Activated CD4-positive, alpha-beta T cell treated with anti-CD3 and anti-CD28 coated beads, Interleukin-2, Interleukin-6, amounts not matched to agents 100 ng/mL and 50 ng/mL, durations not matched to agents 16 hours and 8 hours (primary cell): ENCODE measurements at places on chromosomes 3 and 15.

DNA sequence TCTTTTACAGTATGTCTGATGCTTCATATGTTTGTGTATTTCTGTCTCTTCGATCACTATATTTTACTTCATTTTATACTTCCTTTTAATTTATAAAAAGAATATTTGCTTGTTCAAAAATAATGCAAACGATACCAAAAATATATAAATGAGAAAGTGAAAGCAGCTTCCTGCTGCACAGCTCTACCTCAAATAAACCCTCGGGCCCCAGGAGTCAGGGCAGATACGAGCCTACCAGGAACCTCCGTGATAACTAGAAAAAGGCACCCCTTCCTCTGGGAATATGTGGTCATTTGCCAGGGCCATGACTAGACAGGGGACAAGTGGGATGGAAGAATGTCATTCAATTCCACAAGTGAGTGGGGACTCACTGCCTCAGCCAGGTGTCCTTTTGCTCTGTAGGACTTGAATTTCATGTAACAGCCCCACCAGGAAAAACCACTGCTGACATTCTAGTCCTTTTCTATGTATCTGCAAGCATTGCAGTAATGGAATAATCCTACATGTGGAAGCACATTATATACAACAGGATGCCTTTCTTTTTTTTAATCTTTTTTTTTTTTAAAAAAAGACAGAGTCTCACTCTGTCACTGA is 133.3 kb downstream of the SUCLG2 start:
- DNase-seq = no peak

DNA sequence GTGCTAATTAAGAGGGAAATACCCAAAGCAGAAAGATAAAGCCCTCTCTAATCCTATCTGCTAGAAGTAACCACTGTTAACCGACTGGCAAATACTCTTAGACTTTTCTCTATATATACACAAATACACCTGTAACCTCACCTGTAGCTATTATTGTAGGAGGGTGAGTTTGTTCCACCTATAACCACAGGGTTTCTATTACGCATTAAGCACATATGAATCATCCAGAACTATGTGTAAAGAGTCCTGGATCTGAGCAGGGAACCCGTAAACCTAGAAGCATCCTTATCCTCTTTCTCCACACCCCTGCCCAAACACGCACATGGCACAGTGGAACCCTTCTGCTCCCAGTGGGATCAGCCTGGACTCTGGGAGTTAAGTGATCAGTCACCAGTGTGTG is 172.8 kb upstream of the C2CD4B start:
- DNase-seq = no peak

- no peak for DNase-seq
Observed at GRCh38 chr3:101011136-101011535, 17.9 kb upstream of the ABI3BP start.

DNA sequence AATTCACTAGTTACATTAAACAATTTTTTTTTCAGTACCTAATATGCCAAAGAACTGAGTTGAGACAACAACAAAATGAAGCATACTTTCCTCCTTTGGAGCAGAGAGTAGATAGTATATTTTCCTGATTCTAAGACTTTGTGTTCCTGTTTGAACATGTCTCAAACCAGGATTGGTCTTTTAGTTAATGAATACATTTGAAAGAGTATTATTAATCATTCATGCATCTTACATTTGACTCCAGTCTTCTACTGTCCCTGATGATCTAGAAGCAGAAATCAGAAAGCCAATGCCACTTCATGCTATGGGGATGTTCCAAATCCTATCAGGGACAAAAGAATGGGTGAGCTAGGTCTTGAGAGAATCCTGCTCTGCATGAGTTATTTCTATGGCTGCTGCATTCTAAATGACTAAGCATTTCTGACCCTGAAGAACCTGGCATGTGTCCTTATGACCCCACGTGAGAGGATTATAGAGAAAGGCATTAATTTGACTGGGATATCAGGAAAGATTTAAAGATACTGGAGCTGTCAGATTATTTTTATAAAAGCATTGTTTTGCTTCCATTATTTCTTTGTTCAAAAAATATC is 32.9 kb upstream of the MBNL1 start:
- no peak for DNase-seq

DNA sequence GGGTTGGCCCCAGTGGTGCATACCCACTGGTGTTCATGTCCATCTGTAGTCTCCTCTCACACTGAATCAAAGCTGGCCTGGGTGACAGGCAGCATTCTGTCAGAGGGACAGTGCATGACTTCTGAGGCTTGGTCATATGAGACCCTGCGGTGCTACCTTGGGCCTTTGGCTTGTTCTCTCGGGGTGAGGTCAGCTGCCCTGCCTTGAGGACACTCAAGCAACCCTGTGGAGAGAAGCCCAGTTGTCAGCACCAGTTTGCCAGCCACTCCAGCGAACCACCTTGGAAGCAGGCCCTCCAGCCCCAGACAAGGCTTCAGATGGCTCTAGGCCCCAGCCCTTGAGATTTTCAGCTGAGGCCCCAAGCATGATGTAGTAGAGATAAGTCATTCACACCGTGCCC is 16.9 kb upstream of the RAB7A start:
- DNase-seq = no peak

DNA sequence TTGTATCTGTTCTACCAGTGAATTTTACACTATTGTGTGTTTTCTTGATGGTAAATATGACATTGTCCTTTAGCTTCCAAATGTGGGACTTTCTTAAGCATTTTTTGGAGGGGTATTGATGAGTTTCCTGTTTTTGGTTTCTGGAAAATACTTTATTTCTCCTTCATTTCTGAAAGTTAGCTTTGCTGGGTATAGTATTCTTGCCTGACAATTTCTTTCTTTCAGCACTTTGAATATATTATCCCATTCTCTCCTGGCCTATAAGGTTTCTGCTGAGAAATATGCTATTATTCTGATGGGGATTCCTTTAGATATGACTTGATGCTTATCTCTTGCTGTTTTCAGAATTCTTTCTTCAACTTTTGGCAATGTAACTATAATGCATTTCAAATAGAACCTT is 15.4 kb upstream of the ATP2C1 start:
- no peak for DNase-seq

- DNase-seq = no peak
Observed at GRCh38 chr3:170947018-170947769, 38.8 kb upstream of the EIF5A2 start.

GRCh38 chr3:194773771-194774455 is 88.2 kb downstream of the FAM43A start:
- DNase-seq = no peak

GRCh38 chr3:122727766-122728165 is 47.1 kb downstream of the PARP14 start:
- DNase-seq = no peak

DNA sequence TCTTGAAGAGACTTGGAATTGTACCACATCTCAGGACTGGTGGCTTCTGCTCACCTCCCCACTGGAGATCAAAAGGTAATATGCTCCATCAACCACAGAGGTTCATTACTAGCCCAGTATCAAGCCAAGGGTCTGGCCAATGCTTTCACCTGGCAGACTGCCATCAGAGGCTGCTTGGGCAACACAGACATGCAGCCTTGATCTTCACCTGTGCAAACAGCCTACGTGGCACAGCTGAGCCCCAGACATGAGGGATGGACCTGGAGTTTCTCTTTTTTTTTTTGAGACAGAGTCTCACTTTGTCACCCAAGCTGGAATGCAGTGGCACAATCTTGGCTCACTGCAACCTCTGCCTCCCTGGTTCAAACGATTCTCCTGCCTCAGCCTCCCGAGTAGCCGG is 105.6 kb upstream of the HES1 start:
- DNase-seq = no peak

DNA sequence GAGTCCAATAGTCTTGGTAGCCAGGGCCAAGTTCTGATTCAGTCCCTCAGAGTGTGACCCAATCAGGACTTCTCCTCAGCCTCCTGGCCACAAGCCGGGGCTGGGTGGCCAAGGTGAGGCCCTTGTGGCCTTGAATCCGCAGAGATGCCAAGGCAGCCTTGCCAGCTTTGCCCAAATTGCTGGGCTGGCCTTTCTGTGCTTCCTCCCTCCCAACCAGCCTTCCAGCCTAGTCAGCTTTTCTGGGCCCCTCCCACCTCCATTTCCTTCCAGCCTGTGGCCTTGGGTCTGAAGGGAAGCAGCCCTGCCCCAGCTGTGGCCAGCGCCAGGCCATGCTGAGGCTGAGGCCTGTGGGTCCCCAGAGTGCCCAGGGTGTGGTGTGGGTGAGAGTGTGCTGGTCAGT is 34.3 kb upstream of the ANKDD1A start:
- peak; percentile 33 for DNase-seq

DNA sequence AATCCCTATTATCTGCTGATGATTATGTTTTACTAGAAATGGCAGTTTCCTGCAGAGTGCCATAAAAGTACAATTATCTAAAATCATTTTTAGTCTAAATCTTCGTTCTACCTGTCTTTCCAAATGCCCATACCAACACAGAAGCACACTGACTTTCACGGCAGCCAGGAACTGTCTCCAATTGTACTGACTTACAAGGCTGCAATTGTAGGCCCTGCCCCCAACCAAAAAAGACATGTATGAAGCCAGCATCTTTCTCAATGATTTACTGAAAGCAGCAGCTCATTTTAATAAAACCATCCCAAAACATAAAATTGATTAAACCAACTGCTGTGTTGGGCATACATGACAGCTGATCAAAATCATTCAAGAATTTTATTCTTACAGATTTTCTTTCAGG is 119.0 kb downstream of the TBC1D5 start:
- no peak for DNase-seq

DNA sequence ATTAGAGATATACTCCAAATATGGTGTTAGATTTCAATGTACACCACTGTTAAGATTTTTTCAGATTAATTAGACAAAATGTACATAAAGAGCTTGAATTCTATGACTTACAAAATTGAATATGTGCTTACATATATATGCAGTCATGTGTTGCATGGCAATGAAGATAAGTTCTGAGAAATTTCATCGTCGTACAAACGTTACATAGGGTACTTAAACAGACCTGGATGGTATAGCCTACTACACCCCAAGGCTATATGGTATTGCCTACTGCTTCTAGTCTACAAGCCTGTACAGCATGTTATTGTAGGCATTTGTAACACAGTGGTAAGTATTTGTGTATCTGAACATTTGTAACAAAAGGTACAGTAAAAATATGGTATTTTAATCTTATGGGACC is 9.3 kb downstream of the IL16 start:
- no peak for DNase-seq

DNA sequence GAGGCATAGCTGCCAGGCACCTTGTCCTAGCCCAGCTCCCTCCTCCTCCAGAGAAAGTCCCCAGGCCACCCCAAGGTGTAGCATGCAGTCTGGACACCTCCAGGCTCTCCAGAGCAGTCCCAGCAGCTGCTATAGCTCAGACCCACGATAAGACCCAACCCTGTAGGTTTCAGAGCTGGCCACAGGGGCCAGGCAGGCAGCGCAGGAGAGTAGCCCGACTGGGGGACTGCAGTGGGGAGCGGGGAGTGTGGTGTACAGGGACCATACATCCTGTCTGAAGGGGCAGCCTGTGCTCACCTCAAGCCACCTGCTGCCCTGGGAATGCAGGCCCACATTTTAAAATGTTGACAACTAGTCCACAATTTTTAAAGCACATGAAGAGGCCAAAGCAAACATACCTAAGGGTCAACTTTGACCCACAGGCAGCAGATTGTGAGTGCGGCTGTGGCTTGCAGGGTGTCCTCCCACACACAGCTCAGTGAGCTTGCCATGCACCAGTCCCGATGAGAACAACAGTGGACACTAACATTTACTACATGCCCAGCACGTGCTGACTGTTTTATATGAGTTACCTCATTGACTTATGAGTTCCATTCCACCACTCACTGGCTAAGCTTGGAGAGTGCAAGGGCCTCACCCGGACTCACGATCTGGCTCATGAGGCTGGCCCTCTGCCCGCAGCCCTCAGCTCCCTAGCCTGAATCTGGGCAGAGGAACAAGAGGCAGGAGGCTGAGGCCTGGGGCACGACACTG is 81.4 kb downstream of the DNAJB8 start:
- no peak for DNase-seq

- DNase-seq = no peak
Observed at GRCh38 chr15:98413933-98414546, 234.3 kb upstream of the IGF1R start.

GRCh38 chr3:27923349-27924068 is 201.4 kb upstream of the EOMES start:
- peak; percentile 46 for DNase-seq

- DNase-seq = no peak
Observed at GRCh38 chr3:85592256-85592655, 633.5 kb downstream of the CADM2 start.

- DNase-seq = no peak
Observed at GRCh38 chr15:72859017-72859756, 75.6 kb upstream of the ADPGK start.

- DNase-seq = no peak
Observed at GRCh38 chr3:128496019-128496601, 3.1 kb upstream of the GATA2 start.

GRCh38 chr15:67019884-67020520 is 45.4 kb upstream of the SMAD3 start:
- DNase-seq = no peak

DNA sequence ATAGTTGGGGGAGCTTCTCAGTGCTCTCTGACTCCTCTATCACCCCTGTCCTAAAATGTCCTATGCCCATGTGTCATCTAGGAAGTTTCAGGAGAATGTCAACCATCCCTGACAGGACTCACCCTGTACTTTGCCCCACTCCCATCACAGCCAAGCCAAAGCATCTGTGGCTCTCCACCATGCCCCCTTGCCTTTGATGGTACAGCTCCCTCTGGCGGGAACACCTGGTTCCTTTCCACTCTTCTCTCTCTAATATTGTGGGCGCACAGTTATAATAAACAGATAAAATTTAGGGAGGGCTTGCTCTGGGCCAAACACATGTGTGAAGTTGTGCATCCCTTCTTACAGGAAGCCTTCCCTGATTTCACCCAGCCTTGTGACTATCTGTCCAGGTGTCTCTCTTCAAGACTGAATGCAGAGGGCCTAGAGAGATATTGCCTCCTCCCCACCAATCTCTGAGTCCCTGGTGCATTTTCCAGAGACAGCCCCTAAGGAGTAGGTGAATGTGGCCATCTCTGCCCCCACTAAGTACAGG is 62.8 kb downstream of the ISG20 start:
- peak; percentile 27 for DNase-seq

DNA sequence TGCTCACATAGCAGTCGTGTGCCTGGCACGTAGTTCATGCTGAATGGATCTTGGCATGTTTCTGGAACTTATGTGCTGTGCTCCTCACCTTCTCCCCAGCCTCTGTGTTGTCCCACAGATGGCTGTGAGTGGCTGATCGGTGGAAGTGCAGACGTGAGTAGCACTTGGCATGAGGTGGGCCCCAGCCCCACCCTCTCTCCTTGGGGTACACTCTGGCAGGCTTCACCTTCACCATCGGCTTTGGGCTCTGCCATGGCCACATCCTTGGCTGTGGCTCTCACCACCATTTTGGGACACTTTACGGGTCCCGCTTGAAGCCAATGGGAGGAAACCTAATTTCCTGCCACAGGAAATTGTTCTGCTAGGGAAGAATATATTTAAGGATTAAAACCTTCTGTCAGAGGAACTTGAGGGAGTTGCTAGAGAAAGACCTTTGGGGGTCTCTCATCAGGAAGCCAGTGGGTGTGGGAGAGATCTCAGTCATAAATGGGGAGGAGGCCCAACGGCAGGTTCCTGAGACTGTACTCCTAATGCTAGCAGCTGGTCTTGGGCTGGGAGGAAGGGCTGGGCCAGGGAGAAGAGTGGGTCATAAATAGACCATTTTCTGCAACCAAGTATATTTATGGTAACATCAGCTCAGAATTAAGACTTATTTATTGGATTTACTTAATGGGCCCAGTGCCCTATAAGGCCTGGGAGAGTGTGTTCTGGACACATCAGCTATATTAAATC is 92.3 kb downstream of the SMAD3 start:
- no peak for DNase-seq

GRCh38 chr3:148937467-148938255 is 53.7 kb upstream of the GYG1 start:
- DNase-seq = no peak
